ENCODE measurements at places on chromosomes 7 and 10. TPM values are rescaled to one million over a fixed set of nuclear protein-coding genes. Genes with fewer than 3 reads are reported as not detected.

DNA sequence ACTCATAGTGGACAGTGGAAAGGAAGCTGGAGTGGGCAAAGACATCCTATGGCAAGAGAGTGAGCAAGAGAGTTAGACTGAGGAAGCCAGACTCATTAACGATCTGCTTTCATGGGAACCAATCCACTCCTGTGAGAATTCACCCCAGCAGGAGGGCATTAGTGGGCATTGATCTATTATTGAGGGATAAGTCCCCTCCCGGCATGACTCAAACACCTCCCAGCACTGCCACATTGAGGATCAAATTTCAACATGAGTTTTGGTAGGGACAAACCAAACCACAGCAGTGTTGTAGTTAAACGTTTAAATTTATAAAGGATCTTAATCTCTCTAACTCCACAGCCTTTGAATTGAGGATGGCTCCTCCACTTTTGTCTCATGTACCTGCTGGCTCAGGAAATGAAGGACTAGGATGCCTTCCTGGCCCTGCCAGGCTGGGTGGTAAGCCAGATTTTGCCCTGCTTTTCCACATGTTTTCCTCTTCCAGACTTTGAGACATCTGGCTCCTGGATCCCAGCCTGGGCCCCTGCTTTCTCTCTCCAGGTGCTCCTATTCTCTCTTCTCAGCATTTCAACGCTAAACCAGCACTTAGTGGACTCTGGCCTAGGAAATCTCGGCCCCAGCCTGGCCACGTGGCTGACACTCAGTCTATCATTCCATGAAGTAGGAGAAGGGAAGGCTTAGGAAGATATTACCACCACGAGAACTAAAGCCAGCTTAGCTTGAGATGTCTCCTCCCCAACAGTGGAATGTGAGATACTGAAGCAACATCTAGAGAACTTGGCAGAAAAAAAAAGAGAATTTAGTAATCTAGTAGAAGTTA, 96.5 kb upstream of the PIP4K2A start:
- DNase-seq, result no peak

CUZD1 gene
- total RNA-seq, result 0.30 TPM

DNA sequence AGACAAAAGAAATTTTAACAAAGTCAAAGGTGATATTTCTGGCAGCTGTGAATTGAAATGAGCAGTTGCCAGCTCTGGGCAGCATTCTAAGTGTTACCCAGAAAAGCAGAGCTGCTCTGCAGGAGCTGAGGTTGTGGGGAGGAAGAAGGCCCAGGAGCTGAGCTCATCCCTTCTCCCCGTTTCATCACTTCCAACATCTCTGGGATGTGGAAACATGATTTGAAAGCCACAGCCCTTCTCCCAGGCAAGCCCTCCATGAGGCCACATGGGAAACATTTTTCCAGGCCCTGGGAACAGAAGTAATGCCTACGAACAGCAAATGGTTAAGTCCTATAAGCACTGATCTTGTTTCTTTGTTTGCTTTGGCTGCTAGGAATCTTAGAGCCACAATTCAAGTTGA, 10.9 kb upstream of the DMBT1 start:
- no peak for DNase-seq

DNA sequence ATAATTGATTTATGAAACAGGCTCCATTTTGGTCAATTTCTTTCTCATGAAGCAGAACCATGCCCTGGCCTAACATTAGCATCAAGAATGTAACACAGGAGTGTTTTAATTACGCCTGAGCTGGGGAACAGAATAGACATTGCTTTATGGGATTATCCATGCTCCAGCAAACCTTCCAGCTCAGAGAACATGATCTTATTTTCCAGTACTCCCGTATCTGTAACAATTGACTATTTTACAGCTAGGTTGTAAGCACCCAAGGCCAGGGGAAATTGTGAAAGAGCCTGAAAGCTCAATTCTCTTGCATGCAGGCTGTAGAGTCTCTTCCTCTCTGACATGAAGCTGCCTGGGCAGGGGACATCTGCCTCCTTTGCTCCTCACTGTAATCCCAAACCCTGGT, 30.8 kb upstream of the CRYGN start:
- no peak for DNase-seq

DNA sequence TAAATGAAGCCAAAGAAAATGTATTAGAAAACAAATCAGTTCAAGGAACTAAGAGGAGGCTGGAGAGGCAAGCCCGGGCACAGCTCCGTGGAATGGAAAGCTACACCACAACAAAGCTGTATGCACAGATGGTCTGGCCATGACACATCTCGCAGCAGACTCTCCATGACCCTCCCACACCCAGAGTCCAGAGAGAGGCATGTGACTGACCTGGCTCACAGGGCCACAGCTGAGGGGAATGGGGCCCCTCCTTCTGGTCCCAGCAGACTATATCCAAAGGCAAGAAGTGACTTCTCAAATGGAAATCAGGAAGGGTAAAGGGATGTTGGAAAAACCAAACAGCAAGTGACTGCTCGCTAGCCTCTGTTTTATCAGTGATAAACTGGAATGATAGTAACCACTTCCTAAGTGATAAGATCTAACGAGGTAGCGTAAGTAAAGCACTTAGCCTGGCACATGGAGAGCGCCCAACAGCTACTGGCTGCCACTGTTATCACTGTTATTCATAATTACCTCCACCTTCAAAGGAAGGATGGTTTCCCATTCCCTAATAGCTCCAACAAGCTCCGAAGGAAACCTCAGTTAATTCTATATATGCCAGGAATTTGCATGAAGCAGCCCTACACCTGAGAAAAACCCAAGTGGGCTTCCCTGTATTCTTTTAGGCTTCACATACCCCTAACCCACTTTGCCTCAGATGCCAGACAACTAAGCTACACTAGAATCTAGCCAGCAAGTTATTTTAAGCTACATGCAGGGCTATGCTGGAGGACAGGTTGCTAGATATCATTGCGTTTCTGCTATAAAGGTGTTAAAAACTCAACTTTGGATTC, 8.4 kb downstream of the OSBPL3 start:
- no peak for DNase-seq

DNA sequence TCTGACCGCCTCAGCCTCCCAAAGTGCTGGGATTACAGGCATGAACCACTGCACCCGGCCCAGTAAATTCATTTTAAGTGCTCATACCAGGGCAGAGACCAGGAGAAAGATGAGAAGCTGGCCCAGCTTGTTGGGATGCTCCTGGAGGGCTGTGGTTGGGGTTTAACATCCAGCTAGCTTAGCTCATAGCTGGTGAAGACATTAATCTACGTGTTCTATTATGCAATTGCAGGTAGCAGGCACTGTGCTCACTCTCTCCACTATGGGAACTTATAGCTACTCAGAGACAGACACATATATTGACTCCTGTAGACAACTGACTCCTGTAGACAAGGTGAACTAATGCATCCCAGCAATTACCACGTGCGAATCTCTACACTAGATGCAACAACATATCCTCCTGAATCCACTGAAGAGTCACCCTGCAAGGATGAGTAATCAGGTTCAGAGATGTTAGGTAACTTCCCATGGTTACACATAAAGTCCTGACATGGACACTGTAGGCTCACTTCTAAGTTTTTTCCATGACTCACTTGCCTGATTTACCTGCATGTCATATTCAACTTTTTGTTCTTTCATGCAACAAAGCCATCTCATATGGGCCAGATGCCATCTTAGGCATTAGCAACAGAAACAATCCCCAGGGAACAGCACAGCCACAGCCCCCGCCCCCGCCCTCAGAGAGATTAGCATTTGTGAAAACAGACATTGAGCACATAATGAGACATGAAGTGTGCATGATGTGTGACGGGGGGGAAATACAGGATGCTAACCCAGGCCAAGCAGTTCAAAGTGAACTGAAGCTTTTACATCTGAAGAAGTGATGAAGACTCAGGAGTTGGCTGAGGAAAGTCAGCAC, 37.2 kb downstream of the ERLIN1 start:
- no peak for DNase-seq

GRCh38 chr7:155263581-155264143, 34.0 kb upstream of the INSIG1 start:
- DNase-seq, result no peak

GRCh38 chr10:13659887-13660550, 73.3 kb downstream of the PRPF18 start:
- DNase-seq, result no peak

- no peak for DNase-seq
Measured at GRCh38 chr10:3668276-3668965, 116.6 kb downstream of the KLF6 start.

PDGFA gene
- 93.6 TPM for total RNA-seq

DPP6 gene
- total RNA-seq, result not detected

PNLIPRP1 gene
- total RNA-seq, result not detected
